ENCODE measurements at places on chromosomes 13 and 19. TPM values are rescaled to one million over a fixed set of nuclear protein-coding genes. Genes with fewer than 3 reads are reported as not detected.

GRCh38 chr19:33291623-33292534 is 10.5 kb downstream of the CEBPA start:
- DNase-seq = no peak

- no peak for DNase-seq
Observed at GRCh38 chr13:46903748-46904147, 6.9 kb upstream of the HTR2A start.

GRCh38 chr13:63435667-63436324 is 2020.1 kb upstream of the PCDH20 start:
- DNase-seq = no peak

KLF1 gene
- 0.45 TPM for polyA plus RNA-seq

LGALS7B gene
- 2.2 TPM for polyA plus RNA-seq
